ENCODE measurements at places on chromosomes 11 and 22.

DNA sequence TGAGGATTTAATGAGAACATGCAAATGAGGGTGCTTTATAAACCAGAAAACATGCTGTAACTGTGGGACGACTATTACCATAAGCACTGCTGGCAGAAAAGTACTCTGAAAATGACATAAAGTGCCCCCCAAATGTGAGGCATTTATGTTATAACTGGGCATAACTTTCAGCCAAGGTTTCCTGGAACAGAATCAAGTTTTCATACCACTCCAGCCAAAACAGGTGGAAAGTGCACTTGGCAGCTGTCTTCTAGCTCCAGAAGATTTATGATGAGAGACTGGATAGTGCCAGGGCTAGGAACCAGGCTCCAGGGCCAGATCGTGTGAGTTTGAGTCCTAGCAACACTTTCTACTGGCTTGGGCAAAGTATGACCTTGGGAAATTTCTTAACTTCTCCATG is 339.2 kb downstream of the TENM4 start:
- DNase-seq, result no peak

GRCh38 chr11:92449222-92449621 is 224.6 kb downstream of the FAT3 start:
- no peak for DNase-seq

- DNase-seq, result no peak
Measured at GRCh38 chr11:92768121-92768840, 201.2 kb upstream of the MTNR1B start.

DNA sequence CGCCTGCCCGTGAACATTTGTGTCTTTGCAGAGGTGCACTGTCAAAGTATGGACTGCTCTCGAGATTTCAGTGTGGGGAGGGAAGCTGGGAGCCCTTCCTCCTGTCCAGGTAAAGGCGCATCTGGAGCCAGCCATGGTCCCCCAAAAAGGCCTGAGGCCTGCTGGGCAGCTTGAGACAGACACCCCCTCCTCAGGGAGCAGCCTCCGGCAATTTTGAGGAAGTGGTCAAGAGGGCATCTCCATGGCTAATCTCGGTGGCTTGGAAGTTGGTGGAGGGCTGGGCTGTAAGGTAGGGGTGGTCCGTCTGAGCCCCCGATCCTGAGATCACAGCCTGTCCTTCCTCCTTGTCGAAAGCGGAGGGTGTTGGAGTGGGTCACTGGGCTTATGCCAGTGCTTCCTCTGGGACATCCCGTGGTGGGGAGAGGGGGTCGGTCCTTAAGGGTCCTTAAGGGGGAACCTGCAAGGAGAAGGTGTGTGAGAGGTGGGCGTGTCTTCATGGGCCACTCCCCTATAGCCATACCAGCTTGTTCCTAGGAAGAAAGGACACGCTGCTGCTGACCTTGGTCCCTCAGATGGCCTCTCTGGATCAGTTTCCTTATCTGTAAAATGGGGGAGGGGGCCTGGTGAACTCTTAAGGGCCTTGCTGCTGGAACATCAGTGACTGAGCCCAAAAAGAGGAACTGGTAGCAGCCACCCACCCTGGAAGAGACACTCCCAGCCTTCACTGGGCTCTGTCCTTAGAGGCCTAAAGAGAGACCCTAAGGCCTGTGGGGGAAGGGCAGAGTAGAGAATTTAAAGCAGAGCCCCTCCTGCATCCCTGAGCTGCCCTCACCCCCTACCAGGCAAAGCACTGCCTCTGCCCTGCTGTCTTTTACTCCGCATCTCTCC is 2.6 kb downstream of the KCNC1 start:
- no peak for DNase-seq

- no peak for DNase-seq
Measured at GRCh38 chr11:96893988-96894387, 504.2 kb downstream of the JRKL start.

GRCh38 chr11:119103793-119104192 is 2.1 kb upstream of the DPAGT1 start:
- DNase-seq, result no peak

- no peak for DNase-seq
Measured at GRCh38 chr11:70798296-70798695, 400.0 kb downstream of the CTTN start.

- DNase-seq, result no peak
Measured at GRCh38 chr11:134392953-134393615, 19.0 kb downstream of the B3GAT1 start.

DNA sequence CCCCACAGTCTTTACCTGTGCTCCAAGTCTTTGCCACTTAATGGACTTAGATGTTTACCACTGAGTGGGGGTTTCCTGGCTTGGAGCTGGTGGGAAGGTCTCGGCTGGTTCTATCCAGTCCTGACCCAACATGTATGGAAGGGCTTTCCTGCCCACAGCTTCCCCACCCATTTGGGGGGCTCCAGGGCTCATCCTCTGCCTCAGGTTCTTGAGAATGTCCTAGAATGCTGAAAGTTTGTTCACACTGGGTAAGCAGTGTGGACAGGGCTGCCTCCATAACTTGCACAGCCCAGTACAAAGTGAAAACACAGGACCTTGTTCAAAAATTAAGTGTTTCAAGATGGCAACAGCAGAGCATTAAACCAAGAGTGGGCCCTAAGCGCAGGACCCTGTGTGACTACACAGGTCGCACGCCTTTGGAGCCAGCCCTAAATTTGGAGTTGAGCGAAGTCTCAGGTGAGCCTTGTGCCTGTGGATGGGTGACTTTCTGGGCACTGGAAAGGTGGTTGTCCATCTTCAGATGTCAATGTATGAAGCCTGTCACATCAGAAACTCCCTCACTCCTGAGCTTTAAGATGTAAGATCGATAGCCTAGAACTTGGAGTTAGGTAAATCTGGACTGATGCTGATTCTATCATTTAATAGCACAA is 72.7 kb upstream of the NARS2 start:
- DNase-seq, result no peak

GRCh38 chr11:104995001-104995408 is 26.6 kb upstream of the CASP4 start:
- DNase-seq, result no peak

DNA sequence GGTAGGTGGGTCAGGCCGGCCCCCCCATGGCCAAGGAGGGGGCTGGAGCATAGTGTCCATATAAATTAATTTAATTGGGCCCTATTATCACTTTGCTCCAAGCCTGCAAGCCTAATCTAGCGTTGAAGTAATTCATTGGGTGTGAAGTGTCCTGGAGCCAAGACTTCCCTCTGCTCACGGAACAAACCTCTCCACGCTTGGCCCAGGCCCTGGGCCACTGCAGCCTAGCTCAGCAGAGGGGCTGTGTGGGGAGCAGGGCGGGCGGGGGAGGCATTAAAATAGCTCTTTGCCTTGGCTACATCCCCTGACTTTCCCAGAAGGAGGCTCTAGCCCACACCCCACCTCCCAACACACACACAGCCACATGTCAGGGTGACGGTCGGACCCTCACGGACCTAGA is 73.5 kb downstream of the THAP12 start:
- no peak for DNase-seq

GRCh38 chr11:83663988-83664387 is 377.8 kb upstream of the CCDC90B start:
- DNase-seq, result no peak

DNA sequence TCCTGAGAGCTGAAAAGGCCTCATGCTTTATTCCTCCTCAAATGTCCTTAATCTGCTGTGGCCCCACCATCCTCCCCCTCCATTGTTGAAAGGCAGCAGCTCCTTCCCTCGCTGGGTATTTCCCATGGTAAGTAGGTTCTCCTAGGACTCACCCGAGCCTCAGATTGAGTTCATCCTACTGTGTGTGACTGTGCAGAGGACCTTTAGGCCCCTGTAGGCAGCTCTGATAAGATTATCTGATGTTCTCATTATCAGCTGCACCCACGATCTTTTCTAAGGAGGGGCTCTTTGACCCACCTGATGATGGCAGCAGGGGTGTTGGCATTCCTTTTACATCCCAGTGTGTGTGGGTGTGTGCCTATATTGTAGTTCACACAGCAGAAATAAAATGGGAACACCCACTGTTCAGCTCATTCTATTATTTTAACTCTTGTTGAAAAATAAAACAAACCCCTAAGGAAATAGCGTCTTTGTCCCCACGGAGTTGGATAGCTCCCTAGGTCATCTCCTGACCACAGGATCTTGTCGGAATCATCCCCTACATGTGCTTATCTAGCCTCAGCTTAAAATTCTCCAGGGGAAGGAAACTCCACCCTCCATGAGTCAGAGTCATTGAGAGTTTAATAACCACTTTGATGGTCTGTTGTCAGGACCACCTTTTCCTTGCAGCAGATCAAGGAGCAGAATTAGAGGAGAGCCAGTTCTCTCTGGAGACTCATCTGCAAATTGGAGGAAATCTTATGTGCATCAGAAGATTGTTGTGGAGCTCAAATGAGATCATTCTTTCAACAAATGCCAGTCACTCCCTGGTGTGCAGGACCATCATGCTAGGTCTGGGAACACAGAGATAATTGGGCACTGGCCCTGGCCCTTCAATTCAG is 19.3 kb downstream of the ENDOD1 start:
- DNase-seq, result no peak

- no peak for DNase-seq
Measured at GRCh38 chr11:62592989-62593421, 1.7 kb upstream of the TUT1 start.

GRCh38 chr22:24848559-24849168 is 42.7 kb downstream of the SGSM1 start:
- no peak for DNase-seq

GRCh38 chr11:38476808-38477575 is 1879.0 kb upstream of the RAG2 start:
- no peak for DNase-seq

DNA sequence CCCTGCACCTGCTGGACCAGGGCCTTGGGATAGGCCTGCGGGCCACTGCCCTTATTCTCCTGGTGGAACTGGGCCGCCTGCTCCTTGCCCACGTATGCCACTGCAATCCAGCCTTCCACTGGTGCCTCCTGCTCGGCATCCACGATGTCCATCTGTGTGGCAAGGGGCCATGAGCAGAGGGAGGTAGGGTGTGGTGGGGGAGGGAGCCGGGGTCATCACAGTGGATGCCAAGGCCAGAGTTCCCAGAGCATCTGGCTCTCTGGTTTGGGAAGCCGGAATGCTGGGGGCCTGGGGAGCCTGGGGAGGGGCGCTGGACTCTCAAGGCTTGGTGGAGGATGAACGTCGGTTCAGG is 627 bp downstream of the RNF215 start:
- DNase-seq, result no peak

DNA sequence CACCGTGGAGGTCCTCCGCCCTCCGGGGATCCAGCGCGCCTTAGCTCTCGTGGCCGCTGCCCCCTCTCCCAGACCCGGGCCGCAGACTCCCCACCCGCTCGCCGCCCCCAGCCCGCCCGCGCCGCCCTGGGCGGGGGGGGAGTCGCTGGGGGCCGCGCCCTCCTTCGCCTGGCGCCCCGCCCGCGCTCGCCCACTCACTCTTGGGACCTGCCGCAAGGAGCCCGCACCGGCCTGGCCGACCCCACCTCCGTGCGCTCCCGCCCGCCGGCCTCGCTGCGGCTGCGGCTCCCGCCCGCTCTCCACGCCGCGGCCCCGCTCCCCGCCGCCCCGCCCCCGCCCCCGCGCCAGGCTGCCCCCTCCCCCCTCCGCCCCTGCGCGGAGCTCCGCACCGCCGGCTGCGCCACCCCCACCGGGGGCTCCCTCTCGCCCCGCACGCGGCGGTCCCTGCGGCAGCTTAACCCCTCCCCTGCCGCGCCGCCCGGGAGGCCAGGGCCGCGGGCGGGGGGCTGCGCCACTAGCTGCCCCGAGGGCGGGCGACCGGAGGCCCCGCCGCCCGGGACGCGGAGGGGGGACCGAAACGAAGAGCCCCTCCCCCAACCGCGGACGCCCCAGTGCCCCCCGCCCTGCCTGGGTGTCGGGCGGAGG is 724 bp upstream of the RASGRP2 start:
- DNase-seq, result peak; percentile 39

GRCh38 chr11:111870522-111870885 is 877 bp downstream of the ALG9 start:
- no peak for DNase-seq

DNA sequence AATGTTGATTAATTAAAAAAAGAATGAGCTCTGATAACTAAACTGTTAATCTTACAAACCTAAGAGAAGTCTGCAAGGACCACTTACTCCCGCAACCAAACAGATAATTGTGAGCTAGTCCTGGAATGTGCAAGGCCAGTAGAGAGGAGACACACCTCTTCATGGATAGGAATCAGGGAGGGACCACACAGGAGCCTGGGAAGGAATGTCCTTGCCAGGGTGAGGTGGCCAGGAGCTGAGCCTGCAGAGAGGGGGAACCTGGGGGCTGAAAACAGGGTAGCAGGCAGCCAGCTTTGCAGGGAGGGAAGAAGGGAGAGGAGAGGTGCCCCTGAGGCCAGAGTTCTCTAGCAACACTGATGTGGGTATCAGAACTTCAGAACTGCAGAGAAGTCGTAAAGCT is 9.4 kb upstream of the NLRP10 start:
- no peak for DNase-seq

DNA sequence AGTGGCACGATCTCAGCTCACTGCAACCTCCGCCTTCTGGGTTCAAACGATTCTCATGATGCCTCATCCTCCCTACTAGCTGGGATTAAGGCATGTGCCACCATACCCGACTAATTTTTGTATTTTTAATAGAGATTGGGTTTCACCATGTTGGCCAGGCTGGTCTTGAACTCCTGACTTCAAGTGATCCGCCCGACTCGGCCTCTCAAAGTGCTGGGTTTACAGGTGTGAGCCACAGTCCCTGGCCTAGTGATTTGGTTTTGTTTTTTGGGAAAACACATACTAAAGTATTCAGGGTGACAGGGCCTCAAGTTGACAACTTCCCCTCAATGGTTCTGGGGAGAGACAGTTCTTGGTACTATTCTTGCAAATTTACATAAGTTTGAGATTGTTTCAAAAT is 22.1 kb downstream of the TNRC6B start:
- no peak for DNase-seq

DNA sequence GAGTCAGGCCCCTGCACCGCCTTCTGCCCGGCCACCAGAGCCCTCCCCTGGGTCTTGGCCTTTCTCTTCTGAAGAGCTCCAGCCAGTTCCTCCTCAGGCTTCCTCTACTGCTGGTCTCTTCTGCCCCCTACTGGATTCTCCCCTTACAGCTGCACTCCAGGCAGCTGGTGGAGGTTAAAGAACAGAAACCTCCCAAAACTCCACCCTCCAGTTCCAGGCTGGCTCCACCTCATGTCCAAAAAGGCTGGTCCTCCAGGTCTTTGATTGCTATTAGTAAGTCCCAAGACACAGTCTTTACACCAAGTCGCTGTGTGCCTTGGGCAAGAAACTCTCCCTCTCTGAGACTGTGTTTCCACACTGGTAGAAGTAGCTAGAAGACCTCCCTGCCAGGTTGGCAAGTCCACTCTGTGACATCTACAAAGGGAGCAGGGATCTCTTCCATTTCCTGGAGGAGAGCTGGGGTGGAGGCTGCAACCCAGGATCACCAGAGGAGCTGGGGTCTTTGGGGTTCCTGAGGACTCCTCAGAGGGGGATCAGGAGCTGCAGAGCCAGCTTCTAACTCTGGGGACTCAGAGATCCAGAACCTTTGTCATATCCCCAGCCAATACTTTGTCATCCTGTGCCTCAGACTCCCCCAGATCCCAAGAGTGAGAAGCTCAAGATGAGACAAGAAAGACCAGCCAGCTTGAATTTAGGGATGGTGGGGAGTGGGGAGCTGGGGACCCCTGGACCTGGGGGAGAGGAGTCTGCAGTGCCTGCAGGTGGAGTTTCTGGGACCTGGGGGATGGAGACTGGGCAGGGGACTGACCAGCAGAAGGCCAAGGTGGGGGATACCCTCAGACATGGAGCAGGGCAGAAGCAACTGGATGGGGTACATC is 3.4 kb upstream of the IGLL5 start:
- DNase-seq, result peak; percentile 74

GRCh38 chr11:86595451-86595850 is 77.0 kb downstream of the ME3 start:
- no peak for DNase-seq

GRCh38 chr22:42912059-42912458 is 55.0 kb upstream of the ARFGAP3 start:
- no peak for DNase-seq

All from stimulated activated naive CD8-positive, alpha-beta T cell treated with anti-CD3 and anti-CD28 coated beads, Interleukin-15, Interleukin-2, amounts not matched to agents 100 U/mL and 50 U/mL, for 24 hours (primary cell).